Foreskin melanocyte (primary cell): ENCODE measurements at places on chromosomes 12 and 14.

- DNase-seq = no peak
Measured at GRCh38 chr12:42166501-42166900, 21.8 kb upstream of the GXYLT1 start.

DNA sequence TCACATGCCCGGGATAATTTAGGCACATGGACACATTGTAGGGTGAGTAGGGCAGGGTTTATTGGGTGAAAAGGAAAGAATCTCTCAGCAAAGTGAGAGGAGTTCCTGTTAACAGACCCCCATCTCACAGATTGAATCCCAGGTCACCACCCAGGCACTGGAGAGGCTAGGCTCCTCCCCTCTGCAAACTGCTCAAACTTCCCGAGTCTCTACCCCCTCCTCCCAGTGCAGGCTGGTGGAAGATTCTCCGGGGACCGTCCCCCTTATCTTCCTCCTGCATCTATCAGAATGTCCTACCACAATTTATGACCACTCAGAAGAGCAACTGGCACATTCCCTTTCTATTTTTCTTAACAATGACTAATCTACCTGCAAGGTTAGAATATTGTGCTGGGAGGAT is 126.0 kb downstream of the NTF3 start:
- DNase-seq = no peak

- DNase-seq = no peak
Measured at GRCh38 chr14:57732463-57733285, 133.2 kb downstream of the SLC35F4 start.

DNA sequence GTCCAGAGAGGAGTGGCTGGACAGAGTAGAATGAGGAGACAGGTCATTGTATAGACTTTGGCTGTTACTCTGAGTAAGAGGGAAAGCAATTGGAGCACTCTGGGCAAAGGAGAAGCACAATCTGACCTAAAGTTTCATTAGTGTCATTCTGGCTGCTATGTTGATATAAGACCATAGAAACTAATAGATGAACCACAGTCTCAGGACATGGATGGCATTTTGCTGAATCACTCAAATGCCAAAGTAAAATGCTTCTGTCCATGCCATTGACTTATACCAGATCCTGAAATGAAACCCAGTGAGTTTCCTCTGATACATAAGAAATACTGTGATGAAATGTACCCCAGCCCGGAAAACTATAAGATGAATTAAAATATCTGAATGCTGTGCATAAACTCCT is 65.8 kb upstream of the COCH start:
- DNase-seq = no peak

- DNase-seq = no peak
Measured at GRCh38 chr12:88720231-88720630, 140.0 kb upstream of the KITLG start.

- no peak for DNase-seq
Measured at GRCh38 chr14:49962621-49963020, 69.7 kb downstream of the ARF6 start.

GRCh38 chr12:12404297-12404696 is 47.4 kb downstream of the BORCS5 start:
- DNase-seq = no peak

- no peak for DNase-seq
Measured at GRCh38 chr12:131129839-131130238, 176.1 kb downstream of the ADGRD1 start.

DNA sequence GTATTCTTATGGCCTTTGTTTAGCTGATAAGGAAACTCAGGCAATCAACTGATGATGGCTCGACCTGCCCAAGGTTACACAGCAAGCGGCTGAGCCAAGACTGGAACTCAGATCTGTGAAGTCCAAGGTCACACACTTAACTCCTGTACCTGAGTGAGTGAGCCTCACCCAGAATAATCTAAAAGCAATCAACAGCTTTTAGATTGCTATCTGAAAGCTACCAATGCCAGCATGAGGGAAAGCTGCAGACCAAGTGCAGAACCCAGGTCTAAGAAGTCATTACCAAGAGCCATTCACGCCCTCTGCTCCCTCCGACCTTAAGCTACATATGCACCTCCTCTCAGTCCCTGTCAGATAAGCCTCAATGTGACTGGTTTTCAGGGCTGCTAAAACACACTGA is 12.1 kb downstream of the APPL2 start:
- DNase-seq = no peak

- no peak for DNase-seq
Measured at GRCh38 chr12:107356266-107356936, 263.1 kb upstream of the CRY1 start.

GRCh38 chr12:66693901-66694513 is 15.1 kb upstream of the GRIP1 start:
- peak; percentile 56 for DNase-seq

- DNase-seq = peak; percentile 29
Measured at GRCh38 chr12:76199808-76200207, 115.3 kb upstream of the NAP1L1 start.

GRCh38 chr12:98294051-98294805 is 221.2 kb upstream of the TMPO start:
- no peak for DNase-seq

GRCh38 chr14:76793956-76794355 is 18.7 kb downstream of the ANGEL1 start:
- DNase-seq = no peak

- DNase-seq = no peak
Measured at GRCh38 chr12:5730962-5731361, 214.1 kb downstream of the ANO2 start.

DNA sequence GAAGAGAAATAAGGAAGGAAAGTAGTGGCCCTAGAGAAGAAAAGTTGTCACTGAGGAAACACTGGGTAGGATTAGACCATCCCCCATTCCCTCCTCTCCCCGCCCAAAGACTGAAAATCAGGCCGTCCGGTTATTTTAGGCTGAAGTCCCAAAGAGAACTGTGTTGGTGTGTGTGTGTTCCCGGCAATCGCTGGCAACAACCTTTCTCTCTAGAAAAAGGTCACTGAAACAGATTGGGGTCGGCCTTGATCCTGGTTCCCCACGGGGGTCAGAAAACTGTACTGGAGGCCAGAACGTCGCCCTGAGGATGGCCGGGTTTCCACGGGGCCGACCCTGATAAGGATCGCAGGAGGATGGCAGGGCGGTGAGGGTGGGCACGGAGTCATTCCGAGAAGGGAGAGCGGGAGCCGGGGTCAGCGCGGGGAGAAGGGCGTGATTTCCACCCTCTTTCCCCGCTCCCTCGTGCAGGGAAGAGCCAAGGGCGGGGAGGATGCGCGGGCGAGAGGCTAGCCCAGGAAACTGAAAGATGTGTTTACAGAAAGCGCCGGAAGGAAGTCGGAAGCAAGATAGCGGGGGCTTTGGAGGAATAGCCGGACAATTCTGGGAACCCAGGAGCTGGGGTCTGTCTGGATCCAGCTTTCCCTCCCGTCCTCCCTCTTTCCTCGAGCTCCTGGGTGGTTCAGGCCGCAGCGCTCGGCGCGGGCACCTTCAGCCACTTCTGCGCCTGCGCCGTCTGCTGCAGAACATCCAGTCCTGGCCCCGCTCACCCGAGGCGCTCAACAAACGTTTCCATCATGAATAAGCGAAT is 25.3 kb upstream of the SPTLC2 start:
- peak; percentile 33 for DNase-seq
